Sigmoid colon (tissue), 7 donors: ENCODE measurements at places on chromosomes 7 and 10. TPM values are rescaled to one million over a fixed set of nuclear protein-coding genes. Genes with fewer than 3 reads are reported as not detected.

- DNase-seq, result no peak
Measured at GRCh38 chr10:95172851-95173250, 21.2 kb upstream of the ACSM6 start.

GRCh38 chr7:85010306-85010705 is 176.6 kb downstream of the SEMA3D start:
- DNase-seq, result no peak

- DNase-seq, result no peak
Measured at GRCh38 chr7:6615723-6616555, 529 bp downstream of the ZNF853 start.

GRCh38 chr7:141167381-141167964 is 93.6 kb downstream of the TMEM178B start:
- no peak for DNase-seq

DNA sequence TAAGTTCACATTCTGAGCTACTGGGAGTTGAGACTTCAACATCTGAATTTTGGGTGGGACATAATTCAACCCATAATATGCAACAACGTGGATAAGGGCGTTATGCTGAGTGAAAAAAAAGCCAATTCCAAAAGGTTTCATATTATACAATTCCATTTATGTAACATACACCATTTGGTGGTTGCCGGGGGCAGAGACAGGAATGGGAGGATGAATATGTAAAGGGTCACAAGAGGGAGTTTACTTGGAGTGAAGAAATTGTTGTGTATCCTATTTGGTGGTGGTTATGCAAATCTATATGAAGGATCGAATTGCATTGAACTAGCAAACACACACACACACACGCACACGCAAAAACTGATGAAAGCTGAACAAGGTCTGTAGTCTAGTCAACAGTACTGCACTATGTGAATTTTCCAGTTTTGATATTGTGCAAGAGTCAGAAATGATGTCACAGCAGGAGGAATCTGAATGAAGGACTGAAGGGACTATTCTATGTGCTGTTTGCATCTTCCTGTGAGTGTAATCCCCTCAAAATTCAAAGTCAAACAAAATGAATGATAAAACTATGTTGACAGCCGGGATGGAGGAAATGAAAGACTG is 249.2 kb upstream of the HABP2 start:
- no peak for DNase-seq

- DNase-seq, result no peak
Measured at GRCh38 chr7:153027904-153028303, 268.4 kb downstream of the ACTR3B start.

DNA sequence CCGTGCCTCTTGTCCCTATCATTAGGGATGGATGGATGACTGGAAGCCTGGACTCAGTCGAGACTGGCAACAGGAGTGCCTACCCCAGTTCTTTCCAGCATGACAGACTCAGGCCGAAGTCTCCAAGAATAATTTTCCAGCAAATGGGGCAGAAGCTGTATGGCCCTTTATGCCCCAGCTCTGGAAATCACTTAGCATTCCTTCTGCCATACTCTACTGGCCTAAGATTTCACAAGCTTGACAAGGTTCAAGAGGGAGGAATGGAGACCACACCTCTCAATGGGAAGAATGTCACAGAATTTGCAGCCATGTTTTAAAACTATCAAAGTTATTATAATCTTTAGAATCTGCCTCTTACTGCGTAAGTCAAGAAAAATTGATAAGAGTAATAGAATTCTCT is 39.0 kb upstream of the RTKN2 start:
- DNase-seq, result no peak

GRCh38 chr10:101301111-101301731 is 52.7 kb upstream of the BTRC start:
- no peak for DNase-seq

DNA sequence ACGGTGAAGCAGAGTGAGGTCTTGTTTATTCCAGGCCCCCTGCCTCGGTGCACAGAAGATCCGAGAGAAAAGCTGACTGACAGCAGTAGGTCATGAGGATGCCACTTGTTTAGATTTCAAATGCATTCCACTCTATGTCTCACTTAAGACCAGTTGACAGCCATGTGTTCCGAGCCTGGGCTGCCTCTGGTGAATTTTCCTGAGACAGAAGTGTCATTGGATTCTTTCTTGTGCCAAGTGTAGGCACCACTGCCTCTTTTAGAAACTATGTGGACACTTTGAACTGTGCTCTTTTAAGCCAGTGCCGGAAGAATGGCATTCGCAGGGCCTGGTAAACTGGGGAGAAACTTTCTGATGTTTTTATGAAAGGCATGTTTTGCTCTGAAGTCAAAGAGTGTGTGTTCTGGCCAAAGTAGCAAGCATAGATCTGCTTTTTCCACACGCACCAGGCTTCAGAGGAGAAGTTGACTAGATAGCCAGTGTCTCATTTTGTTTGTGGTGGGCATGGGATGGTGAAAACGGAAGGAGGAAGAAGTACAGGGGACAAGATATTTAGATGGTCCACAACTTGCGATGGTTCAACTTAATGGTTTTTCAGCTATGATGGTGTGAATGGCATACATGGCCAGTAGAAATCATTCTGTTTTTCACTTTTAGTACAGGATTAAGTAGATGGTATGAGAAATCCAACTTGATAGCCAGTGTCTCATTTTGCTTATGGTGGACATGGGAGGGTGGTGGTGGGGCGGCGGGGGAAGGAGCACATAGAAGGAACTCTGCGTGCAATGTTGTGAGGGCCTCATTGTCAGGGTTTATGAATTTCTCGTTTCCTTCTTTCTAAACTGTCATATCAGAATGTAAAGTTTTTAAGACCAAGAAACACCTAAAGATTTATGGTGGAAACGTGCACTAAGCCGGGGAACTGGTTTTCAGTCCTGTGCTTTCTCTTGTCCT is 41.5 kb downstream of the CYP17A1 start:
- DNase-seq, result no peak

- no peak for DNase-seq
Measured at GRCh38 chr7:129252128-129252527, 27.3 kb downstream of the AHCYL2 start.

GDF2 gene
- total RNA-seq, result not detected

LRRN3 gene
- 0.49 TPM for total RNA-seq

TRIM50 gene
- total RNA-seq, result not detected

FGFBP3 gene
- total RNA-seq, result 0.27 TPM

FAM170B gene
- total RNA-seq, result not detected

MNX1 gene
- total RNA-seq, result not detected

TRIL gene
- total RNA-seq, result 1.5 TPM

PRR15 gene
- not detected for total RNA-seq
